ENCODE measurements at places on chromosomes 16 and 17. TPM values are rescaled to one million over a fixed set of nuclear protein-coding genes. Genes with fewer than 3 reads are reported as not detected.
A peak's percentile ranks its signal among the peaks of the same experiment; 100 is the strongest.

- no peak for DNase-seq
Measured at GRCh38 chr17:69367298-69367697, 40.4 kb upstream of the ABCA5 start.

GRCh38 chr17:8846768-8847211 lies 20.7 kb downstream of the PIK3R6 start:
- DNase-seq, result peak; percentile 70

DNA sequence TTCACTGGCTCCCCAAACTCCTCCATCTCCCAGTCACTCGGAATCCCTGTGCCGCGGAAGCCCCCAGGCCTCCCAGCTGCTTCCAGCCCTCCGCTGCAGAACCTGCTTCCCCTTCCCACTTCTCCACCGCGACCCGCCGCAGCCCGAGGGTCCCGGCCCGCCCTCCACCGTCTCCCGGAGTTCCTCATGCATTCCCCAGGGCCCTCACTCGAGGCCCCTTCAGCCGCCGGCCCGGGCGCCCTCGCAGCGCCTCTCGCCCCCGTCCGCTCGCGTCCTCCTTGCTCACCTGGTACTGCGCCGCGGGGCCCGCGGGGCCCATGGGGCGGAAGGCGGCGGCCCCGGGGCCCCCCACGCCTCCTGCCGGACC lies 329 bp downstream of the SMARCD2 start:
- DNase-seq, result no peak

GRCh38 chr17:49577963-49578362 lies 2.3 kb downstream of the NXPH3 start:
- DNase-seq, result no peak

DNA sequence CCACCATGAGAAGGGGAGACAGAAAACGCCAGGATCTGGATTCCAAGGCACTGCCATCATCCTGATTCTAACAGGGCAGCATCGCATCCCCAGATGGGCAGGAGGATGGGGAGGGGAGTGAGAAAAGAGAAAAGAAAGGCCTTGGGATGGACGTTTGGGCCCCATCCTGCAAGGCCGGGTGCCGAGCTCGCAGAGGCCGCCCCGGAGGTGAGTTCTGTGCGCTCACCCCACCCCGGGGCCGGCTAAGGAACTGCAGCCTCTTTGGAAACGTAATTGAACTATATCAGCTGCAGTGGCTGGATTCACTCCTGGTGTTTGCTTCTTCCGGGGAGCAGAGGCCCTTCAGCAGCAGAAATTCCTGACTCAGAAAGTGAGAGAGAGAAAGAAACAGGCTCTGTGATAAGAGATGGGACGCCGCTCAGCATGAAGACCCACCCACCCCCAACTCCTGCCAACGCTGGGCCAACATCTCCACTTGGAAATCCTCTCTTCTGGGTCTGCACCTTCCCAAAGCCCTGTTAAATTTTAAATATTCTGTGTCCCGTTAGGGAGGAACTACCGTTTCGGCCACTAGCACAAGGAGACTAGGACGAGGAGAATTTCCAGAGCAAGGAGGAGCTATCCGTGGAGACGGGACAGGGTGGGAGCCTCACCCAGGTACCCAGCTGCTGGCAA lies 8.5 kb upstream of the SSTR2 start:
- peak; percentile 85 for DNase-seq

- peak; percentile 10 for DNase-seq
Measured at GRCh38 chr17:37643869-37644268, 623 bp upstream of the DDX52 start.

- no peak for DNase-seq
Measured at GRCh38 chr17:77422104-77422747, 281.5 kb downstream of the SEC14L1 start.

DNA sequence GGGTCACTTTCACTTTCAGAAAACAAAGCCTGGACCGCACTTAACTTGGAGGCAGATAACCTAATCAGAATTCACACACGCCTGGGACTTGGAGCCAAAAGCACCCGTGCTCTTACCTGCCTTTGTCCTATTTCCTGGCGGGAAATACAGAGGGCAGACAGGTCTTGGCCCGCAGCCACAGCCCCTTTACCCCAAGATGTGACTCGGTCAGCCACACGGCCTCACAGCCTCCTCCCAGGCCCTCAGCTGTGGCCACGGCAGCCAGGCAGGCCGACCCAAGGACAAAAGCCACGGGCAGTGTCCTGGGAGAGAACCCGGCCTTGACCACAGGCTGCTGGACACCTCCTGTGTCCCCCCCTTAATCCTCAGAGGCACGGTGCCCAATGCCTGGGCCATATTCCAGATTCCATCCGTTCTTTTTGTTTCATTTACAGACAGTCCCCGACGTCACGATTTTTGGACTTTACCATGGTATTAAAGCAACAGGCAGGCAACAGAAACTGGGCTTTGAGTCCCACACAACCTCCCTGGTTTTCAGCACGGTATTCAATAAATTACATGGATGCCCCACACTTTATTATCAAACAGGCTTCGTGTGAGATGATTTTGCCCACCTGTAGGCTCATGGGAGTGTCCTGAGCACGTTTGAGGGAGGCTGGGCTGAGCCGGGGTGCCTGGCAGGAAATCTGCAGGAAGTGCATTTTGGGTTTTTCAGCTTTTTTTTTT lies 30.1 kb upstream of the GAA start:
- peak; percentile 56 for DNase-seq

DNA sequence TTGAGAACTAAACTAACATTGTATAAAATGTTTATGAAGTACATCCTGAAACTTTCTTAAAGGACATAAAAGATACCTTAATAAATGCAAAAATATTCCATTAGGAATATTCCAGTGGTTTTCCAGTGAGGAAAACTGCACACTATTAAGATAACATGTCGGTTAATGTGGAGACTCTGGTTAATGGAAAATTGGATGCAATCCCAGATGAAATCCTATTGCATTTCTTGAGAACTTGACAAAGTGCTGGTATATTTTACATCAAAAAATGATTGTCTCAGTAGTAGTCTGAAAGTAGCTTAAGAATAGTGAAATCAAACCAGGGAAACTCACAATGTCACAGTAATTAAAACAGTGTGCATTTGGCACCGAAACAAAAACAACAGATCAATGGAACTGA lies 202.5 kb upstream of the MON1B start:
- DNase-seq, result no peak

GRCh38 chr16:14490235-14490634 lies 139.8 kb downstream of the PARN start:
- no peak for DNase-seq

DNA sequence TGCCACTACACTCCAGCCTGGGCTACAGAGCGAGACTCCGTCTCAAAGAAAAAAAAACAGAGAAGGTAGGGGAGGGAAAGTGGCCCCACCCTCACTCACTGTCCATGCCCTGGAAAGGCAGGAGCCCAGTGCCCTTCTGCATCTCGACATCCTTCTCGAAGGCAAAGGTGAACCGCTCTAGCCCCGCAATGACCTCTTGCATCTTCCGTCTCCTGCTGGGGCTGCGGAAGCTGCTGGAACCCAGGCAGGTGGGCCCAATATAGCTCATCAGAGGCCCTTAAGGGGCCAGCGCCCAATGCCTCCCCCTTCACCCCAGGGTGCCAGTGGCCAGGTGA lies at the start of gene CPSF4L:
Gene CPSF4L (minus strand): TSS at position 264 of the 335 bp plus-strand sequence. CDS start 62 bp downstream, at position 202.
- no peak for DNase-seq

- no peak for DNase-seq
Measured at GRCh38 chr16:87015021-87015420, 302.2 kb downstream of the C16orf95 start.

GRCh38 chr17:8744086-8744785 lies 400 bp downstream of the CCDC42 start:
- no peak for DNase-seq

The PABPN1L gene
- total RNA-seq, result not detected

The SETD6 gene
- total RNA-seq, result 11.5 TPM

The RAB26 gene
- total RNA-seq, result not detected

The TBC1D3B gene
- not detected for total RNA-seq

The UNC45B gene
- not detected for total RNA-seq

The PRAC1 gene
- not detected for total RNA-seq
